Cerebellar cortex (tissue), 1 donor: ENCODE measurements at places on chromosomes 7 and 10.

DNA sequence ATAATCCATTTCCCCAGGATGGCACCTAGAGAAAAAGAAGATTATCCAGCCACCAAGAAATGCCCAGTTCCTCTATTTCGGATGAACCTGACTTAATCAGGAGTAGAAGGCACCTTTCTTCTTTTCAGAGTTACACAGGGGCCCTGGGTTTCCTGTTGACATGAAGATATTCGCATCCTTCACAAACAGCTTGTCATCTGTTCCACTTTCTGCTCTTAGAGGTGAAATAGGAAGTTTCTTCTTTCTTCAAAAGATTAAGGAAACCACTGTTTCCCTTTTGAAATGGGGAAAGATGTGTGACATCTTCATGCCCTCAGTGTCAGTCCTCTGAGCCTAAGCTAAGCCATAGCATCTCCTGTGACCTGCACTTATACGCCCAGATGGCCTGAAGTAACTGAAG, 39.1 kb upstream of the RAB18 start:
- no peak for DNase-seq

DNA sequence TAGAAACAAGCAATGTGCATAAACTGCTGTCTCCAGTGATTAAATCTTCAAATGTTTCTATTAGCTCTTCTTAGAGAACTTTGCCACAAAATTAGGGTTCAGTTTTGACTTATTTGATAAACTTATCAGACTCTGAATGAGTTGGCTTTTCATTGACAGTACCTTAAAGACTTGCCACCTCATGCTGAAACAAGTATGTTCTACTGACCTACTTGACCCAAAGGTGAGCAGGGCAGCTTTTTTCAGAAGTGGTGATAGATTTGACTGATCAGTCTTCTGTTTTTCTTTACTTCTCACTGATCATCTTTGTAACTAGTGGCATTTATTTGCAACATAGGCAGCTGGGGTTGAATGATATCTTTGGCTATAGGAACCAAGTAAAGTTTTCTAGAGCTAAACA, 7.8 kb downstream of the ZNF277 start:
- no peak for DNase-seq

DNA sequence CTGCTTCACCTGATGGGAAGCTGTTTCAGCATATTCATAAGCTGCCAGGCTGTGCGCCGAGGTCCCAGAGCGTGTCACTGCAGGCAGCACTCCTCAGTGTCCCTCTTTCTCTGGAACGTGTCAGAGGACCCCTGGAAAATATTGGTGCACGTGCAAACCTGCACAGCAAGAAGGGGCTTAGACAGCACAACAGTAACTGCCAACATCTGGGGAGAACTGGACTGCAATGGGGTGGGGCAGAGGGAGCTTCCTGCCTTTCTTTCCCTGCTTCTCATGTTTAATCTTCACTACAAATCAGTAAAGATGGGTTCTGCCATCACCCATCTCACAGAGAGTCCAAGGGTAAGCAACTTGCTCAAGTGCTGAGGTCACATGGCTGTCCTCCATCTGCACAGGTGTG, 86.5 kb upstream of the GPR26 start:
- DNase-seq, result no peak

GRCh38 chr10:43943818-43944360, 295.2 kb upstream of the ZNF32 start:
- no peak for DNase-seq

- no peak for DNase-seq
Measured at GRCh38 chr7:138429577-138430250, 30.3 kb upstream of the TRIM24 start.

DNA sequence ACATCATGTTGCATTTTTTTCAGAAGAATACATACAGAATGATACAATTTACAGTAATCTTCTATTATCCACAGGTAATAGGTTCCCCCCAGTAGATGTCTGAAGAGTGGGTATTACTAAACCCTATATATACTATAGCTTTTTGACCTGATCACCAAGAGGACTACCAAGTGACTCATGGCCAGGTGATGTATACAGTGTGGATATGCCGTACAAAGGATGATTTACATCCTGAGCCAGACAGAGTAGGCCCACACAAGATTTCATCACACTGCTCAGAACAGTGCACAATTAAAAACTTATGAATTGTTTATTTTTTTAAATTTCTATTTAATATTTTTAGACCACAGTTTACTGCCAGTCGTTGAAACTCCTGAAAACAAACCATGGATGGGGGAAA, 70.6 kb downstream of the STEAP1B start:
- no peak for DNase-seq

GRCh38 chr10:129035052-129035827, 431.8 kb upstream of the MGMT start:
- DNase-seq, result no peak

DNA sequence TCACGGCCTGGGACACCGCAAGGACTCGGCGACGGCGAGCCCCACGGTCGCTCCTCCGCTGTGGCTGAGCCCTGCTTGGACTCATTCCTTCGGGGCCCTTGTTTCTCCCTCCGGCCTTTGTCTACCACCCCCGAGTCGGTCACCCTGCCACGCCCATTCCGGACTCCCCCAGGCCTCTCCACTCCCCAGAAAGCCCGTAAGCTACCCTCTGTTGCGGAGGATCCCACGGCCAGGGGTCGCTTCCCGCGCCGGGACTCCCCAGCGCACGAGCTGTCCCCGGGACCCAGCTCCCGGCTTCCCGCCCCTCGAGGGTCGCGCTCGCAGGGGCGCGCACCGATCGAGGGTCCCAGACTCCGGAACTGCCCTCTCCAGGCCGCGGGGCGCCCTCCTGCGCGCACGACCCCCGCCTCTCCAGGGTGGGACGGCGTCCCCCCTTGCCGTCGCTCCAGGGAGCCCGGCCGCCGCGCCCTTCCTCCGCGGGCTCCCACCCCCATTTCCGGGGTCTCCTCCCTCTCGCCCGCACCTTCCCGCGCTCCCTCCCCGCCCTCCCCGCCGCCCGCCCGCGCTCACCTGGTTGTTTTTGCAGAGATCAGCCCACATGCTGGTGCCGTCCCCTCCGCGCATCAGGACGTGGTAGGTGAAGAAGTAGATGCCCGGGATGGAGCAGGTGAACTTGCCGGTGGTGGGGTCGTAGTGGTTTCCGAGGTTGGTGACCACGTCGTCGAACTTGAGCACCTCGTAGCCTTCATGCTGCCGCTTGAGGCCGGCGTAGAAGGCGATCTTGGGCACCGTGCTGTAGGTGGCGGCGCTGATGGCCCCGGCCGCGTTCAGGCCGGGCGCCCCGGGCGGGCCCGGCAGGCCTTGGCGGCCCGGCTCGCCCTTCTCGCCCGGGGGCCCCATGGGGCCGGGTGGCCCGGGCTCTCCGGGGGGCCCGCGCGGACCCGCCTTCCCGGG, 1.5 kb downstream of the C1QL3 start:
- no peak for DNase-seq

DNA sequence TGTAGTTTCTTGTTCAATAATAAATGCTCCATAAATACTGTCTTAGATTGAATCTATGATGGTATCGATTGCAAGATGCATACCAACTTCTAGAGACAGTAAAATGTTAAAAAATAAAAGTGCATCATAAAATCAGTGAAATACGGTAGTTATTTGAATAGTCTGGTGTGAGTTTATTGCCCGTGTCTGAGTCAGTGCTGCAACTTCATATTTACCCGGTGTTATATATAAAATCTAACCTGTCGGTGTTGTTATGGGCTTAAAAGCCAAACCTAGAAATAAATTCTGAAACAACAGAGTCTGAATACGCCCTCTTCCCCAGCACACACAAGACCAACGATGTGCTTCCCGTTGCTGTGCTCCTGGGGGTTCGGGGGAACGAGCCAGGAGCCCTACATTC, 16.3 kb downstream of the MACROH2A2 start:
- no peak for DNase-seq

GRCh38 chr10:49594594-49594993, 15.5 kb upstream of the SLC18A3 start:
- DNase-seq, result peak; percentile 81

GRCh38 chr10:104300002-104300735, 31.2 kb downstream of the GSTO2 start:
- no peak for DNase-seq

GRCh38 chr7:154877031-154877430, 125.9 kb downstream of the PAXIP1 start:
- DNase-seq, result no peak

DNA sequence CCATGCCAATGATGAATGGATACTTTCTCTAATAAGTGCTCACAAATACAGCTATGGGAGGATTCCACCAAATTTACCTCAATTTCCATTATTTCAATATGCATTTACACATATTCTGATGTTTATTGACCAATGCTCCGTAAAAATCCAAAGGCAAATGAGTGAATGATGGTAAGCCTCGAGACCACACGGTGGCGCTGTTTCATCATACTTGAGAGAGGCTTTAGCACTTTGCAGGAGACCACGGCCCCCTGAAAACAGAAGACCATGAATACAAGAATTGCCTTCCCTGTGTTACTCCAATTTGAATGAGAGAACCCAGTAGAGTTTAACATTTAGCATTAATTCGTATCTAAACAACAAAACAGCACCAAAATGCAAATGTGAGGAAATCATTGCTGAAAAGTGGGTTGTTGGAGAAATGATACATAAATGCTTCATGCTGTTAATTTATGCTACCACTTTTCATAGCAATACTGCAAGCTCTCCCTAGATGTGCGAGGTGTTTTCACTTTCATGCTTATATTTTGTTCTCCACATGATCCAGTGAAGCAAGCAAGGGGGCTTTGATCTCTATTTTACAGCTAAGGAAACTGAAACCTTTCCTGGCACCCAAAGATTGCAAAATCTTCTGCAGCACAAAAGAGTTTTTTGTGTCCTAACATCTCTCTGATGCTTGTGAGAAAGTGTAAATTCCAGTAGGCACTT, 35.4 kb downstream of the TRIL start:
- peak; percentile 90 for DNase-seq

DNA sequence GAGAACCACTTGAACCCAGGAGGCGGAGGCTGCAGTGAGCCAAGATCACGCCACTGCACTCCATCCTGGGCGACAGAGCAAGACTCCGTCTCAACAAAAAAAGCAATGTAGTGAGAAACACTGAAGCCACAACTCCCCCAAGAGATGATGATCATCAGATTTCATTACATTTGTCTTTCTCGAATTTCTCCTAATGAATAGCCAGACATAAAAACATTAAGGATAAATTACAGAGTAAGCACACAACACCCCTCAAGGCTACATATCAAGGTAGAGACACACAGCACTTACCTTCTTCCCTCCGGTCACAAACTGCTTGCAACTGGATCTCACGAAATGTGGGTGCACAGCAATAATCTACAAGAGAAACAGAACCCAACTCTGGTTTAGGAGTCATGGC, 91.5 kb downstream of the VPS41 start:
- no peak for DNase-seq

- no peak for DNase-seq
Measured at GRCh38 chr7:128164061-128164954, 76.8 kb upstream of the LEP start.

DNA sequence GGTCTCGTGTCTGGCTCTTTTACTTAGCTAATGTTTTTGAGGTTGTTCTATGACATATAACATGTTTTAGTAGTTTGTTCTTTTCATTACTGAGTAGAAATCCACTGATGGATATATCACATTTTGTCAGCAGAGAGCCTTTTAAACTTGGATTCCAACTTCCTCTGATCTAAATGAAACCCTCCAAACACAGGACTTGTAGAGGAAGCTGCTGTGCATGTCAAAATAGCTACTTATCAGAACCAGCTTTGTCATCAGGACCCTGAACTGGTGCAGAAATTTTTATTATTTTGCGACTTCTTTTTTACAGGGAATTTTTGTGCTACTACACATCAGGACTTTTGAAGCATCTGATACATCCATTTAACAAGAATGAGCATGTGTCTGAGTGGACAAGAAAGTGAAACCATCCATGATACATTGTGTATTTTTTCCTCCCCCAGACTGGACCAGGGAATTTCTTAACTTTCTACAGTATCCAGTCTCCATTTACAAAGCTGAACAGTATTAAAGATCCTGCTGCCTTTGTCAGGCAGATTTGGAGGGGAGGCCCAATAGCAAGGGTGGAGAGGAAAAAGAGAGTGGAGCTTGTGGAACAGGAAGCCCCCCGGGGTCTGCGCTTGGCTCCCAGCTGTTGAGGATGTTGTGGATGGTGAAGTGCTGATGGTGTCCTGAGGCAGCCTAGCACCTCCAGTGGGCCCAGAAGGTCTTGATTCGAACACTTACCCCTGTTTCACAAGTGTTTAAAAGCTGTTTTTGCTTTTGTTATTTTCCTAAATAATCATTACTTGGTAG, 29.3 kb upstream of the MTPAP start:
- DNase-seq, result no peak

GRCh38 chr10:105356626-105357025, 715.5 kb downstream of the SORCS3 start:
- peak; percentile 34 for DNase-seq
